ENCODE measurements at places on chromosomes 1 and 21.

GRCh38 chr1:151006327-151007052 is at the start of gene MINDY1:
Gene MINDY1, minus strand, starts transcription at chr1:151006902. Its CDS starts 4,285 bp downstream, at chr1:151002617.
- peak; percentile 72 for DNase-seq

DNA sequence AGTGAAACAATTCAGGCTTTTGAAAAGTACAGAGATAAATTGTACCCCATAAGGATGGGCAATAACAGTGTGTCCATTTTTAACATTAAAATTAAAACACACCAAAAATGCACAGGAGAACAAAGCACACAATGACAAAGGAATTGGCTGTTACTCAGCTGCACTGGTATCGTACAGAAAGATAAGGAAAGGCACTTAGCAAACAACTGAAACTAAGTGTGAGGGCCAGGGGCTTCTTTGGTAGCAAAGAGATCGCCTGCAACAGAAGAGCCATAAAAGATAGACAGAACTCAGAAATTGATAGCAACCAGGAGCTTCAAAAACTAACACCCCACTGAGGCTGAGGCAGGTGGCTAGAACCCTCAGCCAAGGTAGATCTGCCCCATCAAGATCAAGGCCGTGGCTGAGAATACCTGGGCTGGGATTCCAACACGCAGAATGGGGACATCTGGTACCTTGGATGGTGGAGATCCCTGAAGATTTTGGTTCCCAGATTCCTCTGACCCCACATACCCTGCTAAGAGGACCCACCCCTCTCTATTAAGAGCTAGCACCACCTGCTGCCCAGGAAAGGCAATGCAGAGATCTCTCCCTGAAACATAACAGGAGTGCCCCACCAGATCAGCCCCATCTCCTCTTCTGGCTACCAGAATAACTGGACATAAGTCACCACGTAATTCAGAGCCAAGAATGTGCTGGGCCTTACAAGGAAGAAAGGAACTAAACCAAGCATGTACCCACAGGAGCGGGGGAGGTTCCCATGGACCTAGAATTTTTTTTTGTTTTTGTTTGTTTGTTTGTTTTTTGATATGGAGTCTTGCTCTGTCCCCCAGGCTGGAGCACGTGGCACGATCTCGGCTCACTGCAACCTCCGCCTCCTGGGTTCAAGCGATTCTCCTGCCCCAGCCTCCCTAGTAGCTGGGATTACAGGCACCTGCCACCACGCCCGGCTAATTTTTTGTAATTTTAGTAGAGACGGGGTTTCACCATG is 16.2 kb downstream of the PLEKHO1 start:
- peak; percentile 19 for DNase-seq

- DNase-seq: no peak
Observed at GRCh38 chr1:161017756-161018630, 3.0 kb downstream of the F11R start.

GRCh38 chr1:183589874-183590243 is 400 bp downstream of the NCF2 start:
- no peak for DNase-seq

- DNase-seq: no peak
Observed at GRCh38 chr1:33836911-33837310, 27.0 kb upstream of the HMGB4 start.

- DNase-seq: no peak
Observed at GRCh38 chr1:235408503-235408960, 41.3 kb downstream of the TBCE start.

DNA sequence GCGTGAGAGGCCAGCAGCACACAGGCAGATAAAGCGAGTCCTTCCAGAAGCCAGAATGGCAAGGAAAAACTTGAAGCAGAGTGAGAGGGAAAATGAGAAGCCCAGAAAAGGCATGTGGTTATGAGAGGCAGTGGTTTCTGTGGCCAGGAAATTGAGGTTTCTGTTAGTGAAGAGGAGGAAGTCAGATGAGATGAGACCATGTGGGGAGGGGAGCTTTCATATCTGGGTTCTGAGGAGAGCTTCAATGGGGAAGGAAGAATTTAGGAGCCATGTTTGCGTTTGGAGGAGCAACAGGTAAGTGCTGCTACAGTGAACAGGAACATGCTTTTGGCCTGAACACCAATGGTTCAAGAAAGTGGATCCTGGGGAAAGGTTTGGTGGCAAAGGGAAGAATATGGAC is 6.1 kb upstream of the CD1A start:
- DNase-seq: no peak

- DNase-seq: no peak
Observed at GRCh38 chr1:225534135-225534534, 106.3 kb upstream of the LBR start.

DNA sequence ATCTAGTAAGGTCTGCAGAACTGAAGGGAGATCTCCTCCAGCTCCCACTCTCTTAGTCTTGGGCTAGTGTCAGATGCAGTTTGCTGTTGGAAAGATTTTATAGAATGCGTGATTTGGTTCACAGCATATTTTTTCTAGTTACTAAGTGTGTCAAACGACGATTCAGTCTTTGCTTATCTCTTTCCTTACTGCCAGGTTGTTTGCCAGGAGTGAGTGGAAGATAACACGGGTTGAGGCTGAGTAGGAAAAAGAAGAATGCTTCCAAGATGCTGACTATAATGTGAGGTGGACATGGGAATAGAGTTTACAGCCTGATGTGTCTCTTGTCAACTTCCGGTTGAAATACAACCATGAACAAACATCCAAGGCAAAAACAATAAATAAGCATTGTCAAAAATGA is 141.4 kb downstream of the GDAP2 start:
- no peak for DNase-seq

- DNase-seq: no peak
Observed at GRCh38 chr1:156627313-156627880, 8.2 kb downstream of the HAPLN2 start.

- DNase-seq: no peak
Observed at GRCh38 chr1:44576456-44577150, 97.7 kb downstream of the TMEM53 start.

GRCh38 chr1:25608488-25609178 is 8.0 kb upstream of the MAN1C1 start:
- peak; percentile 44 for DNase-seq
